ENCODE measurements at places on chromosomes 2 and 18.

- DNase-seq, result no peak
These were observed 1.2 kb downstream of the TXNL1 start for GRCh38 chr18:56637176-56637575.

- DNase-seq, result no peak
These were observed 28.6 kb downstream of the HS1BP3 start for GRCh38 chr2:20622296-20622686.

GRCh38 chr2:10269711-10270610 is 32.7 kb upstream of the HPCAL1 start:
- no peak for DNase-seq

- no peak for DNase-seq
These were observed 576.4 kb upstream of the PIK3C3 start for GRCh38 chr18:41378598-41378997.

- no peak for DNase-seq
These were observed 171.2 kb downstream of the ZNF516 start for GRCh38 chr18:76323891-76324290.

- DNase-seq, result no peak
These were observed 195.1 kb downstream of the RTP5 start for GRCh38 chr2:242064364-242065250.

DNA sequence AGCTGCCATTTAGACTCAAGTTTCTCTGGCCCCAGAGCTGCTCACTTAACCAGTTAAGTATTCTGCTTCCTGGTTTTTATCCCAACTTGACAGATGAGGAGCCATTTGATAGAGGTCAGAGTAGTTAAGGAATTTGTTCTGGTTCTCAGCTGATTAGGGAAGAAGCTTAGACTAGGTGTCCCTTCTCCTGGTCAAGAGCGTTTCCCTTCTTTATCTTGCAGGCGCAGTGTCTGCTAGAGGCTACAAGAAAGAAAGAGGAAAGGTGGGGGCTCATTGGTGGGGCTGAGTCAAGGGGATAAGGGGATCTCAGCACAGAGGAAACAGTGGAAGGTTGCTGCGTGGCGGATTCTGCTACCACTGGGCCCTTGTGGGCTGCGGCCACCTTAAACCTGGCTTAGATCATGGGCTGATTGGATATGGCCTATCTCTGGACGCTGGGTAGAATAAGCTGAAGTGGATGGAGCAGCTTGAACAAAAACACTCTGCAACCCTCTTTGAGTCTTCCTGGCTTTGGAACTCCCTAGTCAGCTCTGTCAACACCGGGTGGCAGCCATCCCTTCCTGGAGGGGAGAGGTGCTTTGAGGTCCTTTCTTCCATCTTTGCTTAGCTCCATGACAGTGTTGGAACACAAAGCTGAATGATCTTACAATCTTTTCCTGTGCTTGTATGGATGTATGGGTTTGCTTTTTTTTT is 70.8 kb downstream of the QPCT start:
- DNase-seq, result no peak

- DNase-seq, result no peak
These were observed 255.6 kb downstream of the RDH14 start for GRCh38 chr2:18304849-18305248.

DNA sequence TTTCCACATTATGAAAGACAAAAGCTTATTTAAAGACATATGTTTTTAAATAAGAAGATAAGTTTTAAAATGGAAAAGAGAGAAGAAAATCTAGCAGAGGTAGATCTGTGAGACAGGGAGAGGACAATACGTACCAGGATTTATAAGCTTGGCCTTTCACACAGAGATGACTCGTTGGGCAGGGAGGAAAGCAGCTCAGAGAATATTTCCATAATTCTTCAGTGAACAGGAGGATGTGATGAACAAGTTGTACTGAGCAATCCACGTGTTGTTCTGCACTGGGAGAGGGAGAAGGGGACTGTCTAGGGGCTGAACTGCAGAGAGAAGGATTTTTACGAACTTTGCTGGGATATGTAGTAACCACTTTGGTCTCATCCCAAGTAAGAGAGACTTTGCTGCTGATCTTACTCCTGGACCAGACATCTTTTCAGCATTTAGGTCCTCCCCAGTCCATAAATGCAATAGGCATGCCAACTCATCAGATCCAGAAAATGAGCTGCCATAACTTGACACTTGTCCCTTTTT is 162.5 kb upstream of the SETBP1 start:
- no peak for DNase-seq

- no peak for DNase-seq
These were observed 7.7 kb downstream of the OTX1 start for GRCh38 chr2:63058144-63058920.

DNA sequence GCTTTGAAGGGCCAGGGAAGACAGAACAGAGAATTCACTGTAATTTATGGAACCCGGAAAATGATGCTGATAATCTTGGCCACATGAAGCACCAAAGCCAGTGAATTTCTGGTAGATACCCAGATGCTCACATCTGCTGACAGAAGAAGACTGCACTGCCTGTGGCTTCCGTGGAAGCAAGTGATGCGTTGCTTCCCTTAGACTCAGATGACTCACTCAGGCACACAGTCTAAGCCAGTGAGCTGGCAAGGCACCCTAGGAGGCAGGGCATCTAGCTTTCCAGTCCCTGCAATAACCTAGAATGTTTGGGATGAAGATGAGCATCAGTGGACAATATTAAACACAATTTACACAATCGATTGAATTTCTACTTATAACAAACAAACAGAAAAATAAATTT is 284.7 kb downstream of the CMPK2 start:
- DNase-seq, result no peak

DNA sequence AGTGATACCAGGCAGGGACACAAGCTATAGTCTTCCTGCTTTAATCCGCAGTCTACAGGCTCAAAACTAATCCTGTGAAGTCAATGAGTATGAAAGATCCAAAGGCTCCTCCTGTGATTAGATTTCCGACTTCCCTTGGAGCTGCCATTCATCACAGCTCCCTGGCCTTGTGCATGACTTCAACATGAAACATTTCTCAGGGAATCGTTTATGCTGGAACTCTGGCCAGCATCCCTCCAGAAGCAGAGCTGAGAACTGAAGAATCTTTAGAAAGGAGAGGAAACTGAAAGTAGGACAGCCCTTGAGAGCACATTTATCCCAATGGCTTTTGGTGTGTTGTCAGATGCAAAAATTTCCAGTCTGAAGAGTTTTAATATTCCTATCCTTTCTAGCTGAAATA is 84.3 kb upstream of the SESTD1 start:
- no peak for DNase-seq

- no peak for DNase-seq
These were observed 2.0 kb downstream of the BCL11A start for GRCh38 chr2:60551240-60552077.

- DNase-seq, result no peak
These were observed 8.8 kb downstream of the RETREG2 start for GRCh38 chr2:219186754-219187456.

- DNase-seq, result no peak
These were observed 502.2 kb downstream of the NR4A2 start for GRCh38 chr2:155830351-155830750.

- DNase-seq, result no peak
These were observed 47.6 kb upstream of the ZNF521 start for GRCh38 chr18:25399554-25399953.

GRCh38 chr2:58428096-58429013 is 187.2 kb upstream of the FANCL start:
- no peak for DNase-seq

GRCh38 chr2:208984376-208985090 is 439.3 kb upstream of the MAP2 start:
- DNase-seq, result no peak

DNA sequence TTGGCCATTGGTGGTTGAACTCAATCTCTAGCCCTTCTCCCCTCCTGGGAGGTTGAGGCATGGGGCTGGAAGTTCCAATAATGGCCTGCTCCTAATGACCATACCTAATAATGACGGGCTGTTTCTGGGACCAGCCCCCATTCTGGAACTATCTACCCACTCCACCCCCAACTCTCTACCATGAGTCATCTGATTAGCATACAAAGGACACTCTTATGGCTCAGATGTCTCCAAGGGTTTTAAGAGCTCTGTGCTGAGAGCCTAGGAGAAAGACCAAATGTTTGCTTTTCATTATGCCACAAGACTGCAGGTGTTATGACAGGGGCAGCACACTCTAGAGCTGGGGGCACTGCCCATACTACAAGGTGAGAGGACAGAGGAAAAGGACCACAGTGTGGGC is 137.0 kb upstream of the NCKAP5 start:
- DNase-seq, result no peak

- DNase-seq, result no peak
These were observed 77.5 kb upstream of the MYL1 start for GRCh38 chr2:210392469-210392881.

DNA sequence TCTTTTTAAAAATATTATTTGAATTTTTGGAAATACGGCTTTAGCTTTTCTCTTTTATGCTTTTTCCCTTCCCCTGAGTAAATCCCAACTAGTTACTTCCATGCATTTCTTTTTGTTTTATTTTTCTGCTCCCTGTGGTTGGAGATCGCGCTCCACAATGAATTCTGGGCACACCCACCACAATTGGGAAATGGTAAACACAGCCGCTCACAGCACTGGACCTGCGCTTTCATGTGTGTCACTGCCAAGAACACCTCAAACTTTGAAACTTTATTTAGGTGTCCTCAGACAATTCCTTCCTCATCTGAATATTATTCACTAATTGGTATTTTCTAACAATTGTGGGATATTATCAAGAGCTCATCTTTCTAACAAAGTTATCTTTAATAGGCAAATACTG is 82.8 kb upstream of the TMEM18 start:
- no peak for DNase-seq

GRCh38 chr2:224666951-224667553 is 49.1 kb downstream of the CCDC195 start:
- no peak for DNase-seq
